Astrocyte of the hippocampus (primary cell): ENCODE measurements at places on chromosomes 4 and X.

GRCh38 chr4:57023104-57023503, 44.4 kb downstream of the POLR2B start:
- peak; percentile 78 for DNase-seq

DNA sequence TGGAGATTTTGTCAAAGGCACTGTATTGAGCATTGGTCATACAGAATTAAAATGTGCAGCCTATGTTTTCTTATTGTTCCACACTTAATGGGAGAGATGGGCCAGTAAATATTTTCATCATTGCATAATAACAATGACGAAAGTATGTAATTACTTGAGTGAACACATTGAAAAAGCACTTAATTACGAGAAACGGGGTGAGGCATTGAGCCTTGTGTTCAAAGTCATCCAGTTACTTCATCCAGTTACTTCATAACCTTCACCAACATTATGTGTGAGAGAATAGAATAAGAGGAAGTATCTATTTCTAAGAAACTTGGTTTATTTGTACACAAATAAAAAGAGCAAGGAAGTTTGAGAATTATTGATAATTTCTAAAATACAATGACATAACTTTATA, 1427.0 kb downstream of the ADGRL3 start:
- DNase-seq, result no peak

DNA sequence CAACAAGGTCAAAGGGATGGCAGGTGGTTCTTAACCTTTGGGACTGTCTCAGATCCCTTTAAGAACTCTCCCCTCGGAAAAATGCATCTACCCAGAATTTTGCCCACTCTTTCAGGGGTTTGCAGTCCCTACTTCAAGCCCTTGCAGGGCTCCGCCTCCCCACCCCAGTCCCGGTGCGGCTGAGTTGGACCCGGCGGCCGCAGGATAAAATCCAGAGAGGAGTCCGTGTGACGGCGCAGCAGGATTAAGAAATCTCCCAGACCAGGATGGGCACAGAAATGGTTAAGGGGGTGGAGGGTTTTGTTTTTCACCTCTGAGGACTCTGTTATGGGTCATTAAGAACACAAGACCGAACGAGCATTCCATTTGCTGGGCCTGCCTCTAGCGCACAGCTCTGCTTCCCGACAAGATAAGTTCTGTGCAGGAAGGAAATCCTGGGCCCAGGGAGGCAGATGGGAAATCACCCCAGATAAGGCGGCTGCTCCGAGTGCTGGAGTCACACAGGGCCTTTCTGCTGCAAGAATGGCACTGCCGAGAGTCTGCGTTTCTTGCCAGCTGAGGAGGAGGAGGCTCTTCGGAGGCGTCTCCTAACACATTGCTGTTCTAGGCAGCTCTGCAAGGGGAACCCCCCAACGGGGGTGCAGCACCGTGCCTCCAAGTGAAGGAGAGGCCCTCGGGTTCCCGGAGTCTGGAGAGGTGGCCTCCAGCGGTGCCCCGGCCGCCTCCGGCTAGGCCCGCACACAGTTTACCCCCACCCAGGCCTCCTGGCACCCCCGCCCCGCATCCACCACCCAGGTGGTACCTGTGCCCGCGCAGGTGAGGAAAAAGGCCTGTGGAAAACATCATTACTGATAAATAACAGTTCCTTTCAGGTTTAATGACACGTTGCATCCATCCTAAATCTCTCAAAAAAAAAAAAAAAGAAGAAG, 277.6 kb downstream of the BCOR start:
- no peak for DNase-seq

DNA sequence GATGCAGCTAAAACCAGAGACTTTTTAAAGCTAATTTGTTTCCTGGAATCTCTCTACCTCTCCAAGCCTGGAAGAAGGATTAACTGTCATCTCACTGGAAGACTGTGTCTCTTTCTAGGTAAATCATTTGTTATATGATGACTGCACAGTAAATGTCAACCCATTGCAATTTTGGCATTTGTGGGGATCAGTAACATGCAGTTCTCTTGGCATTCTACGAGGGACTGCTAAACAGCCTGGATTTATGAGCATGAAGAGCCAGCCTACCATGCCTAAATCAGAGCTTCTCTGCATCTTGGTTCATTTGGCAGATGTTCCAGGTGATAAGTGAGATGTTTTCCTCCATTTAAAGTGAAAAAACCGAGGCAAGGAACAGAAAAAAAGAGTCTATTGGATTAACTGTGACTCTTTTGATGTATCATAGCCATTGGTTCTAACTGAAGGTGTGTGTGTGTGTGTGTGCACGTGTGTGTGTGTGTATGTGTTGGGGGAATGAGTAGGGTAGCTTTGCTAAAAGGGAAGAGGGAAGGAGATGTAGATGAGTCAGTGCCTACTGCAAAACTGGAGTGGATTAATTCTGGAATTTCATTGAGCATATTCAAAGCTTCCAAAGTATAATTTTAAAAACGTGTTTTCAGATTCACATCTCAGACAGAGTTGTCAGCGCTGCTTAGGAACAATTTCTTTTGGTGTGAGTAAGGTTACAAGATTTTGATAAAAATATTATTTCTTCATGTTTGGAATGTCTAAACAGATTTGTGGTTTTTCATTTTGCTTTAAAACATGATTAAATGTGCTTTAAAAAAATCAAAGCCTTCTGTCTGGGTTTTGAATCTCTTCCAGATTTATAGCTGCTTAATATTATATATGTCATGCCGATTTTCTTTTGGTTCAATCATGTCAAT, 123.2 kb upstream of the LNX1 start:
- DNase-seq, result no peak

DNA sequence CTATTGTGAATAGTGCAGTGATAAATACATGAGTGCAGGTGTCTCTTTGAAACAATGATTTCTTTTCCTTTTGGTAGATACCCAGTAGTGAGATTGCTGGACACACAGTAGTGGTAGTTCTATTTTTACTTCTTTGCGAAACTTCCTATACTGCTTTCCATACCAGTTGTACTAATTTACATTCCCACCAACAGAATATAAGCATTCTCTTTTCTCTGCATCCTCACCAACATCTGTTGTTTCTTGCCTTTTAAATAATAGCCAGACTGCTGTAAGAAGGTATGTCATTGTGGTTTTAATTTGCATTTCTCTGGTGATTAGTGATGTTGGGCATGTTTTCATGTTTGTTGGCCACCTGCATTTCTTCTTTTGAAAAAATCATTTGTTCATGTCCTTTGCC, 105.9 kb downstream of the COL4A6 start:
- DNase-seq, result no peak

DNA sequence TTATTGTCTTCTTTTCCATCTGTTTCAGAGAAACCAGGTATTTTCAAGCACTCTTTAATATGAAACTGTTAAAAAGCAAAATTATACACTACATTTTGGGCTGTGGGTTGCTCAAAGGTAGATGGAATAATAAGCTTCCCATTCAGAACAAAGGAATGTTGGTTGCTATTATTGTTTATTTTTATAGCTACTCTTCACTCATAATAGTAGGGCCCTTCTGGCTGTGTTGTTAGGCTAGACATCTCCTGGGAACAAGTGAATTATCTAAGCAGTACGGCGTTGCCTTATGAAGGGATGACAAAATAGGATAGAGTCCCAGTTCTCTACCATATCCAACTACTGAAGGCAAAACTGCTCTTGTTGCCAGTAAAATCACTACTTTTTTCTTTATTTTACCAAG, 34.2 kb downstream of the TENM3 start:
- no peak for DNase-seq
